ENCODE measurements at places on chromosomes 1 and 21.

DNA sequence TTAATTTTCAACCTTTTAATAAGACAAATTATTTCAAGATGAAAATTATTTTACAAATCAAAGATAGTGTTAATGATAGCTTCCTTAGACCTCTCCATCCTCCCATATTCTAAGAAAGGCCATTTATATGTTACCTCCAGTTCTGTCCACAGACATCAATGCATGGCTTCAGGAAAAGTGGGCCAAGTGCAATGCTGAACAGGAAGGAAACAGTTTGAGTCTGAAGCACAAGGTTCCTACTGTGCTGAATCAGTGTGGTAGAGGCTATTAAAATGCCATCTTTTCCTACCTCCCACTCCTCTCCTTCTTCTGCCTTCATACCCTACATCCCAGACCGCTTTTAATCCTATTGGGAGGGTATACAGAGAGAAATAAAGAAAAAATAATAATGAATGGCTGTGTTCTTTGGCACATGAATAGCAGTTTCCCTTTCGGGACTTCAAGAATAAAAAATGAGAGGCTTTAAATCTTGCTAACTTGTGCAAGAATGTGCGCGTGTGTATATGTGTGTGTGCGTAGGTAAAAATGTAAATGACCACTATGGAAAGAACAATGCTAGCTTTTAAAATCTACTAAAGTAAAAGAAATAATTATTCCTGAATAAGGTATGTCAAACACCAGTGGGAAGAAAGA, 62.6 kb upstream of the C1orf105 start:
- DNase-seq = no peak

DNA sequence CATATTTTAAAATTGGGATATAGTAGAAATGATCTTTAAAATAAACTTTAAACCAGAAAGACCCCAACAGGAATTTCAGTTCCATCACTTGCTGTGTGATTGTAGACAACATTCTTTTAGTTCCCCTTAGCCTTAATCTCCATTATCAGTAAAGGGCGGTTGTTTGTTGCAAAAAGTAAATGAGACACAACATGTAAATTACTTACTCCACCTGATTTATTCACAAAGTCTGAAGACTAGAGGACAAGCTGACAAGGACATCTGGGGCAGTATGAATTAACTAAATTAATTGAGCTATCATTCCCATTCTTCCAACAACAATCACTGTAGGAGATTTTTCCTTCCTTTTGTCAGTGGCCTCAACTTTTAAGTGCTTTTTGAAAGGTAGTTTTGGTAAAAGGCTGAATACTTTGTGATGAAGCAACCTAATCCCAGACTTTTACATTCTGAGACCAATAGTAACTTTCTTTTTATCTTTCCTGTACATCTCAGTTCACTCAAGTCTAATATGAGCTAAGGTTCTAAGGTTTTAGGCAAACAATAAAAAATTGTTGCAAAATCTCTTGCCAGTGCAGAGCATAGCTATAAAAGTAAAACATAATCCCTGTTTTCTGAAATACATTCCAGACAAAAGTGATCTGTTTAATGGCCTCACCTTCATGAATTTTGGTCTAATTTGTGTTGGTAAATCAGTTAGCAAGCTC, 6.2 kb downstream of the SLC19A2 start:
- no peak for DNase-seq

- no peak for DNase-seq
These were observed 36.4 kb downstream of the ETS2 start for GRCh38 chr21:38842079-38842478.

DNA sequence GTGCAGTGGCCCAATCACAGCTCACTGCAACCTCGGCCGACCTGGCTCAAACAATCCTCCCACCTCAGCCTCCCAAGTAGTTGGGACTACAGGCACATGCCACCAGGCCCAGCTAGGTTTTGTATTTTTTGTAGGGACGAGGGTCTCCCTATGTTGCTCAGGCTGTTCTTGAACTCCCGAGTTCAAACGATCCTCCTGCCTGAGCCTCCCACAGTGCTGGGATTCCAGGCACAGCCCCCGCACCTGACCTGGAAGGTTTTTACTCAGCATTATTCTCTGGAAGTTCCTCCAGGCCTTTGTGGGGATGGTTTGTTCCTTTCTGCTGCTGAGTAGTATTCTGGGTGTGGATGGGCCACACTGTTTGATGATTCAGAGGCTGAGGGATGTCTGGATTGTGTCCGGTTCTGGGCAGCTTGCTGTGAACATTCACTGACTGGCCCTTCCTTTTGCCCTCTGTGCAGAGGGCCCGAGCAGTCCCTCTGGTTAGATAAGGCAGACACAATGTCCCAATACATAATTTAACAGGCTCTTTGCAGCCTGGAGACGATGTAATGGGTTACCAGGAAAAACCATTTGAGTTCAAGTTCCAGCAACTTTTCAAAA, 6.0 kb upstream of the TRAPPC10 start:
- DNase-seq = no peak

DNA sequence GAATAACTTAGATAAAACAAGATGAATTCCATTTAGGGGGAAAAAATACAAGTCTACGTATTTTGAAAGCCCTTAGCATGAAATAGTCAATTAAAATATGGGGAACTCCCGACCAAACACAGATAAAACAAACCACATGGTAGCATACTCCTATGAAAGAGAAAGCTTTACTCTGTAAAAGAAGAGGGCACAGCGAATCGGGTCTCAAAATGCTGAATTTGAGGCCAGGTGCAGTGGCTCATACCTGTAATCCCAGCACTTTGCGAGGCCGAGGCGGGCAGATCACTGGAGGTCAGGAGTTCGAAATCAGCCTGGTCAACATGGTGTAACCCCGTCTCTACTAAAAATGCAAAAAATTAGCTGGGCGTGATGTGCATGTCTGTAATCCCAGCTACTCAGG, 116.9 kb upstream of the TIAM1 start:
- DNase-seq = no peak

- no peak for DNase-seq
These were observed 3.3 kb upstream of the DENND2D start for GRCh38 chr1:111203681-111204200.

DNA sequence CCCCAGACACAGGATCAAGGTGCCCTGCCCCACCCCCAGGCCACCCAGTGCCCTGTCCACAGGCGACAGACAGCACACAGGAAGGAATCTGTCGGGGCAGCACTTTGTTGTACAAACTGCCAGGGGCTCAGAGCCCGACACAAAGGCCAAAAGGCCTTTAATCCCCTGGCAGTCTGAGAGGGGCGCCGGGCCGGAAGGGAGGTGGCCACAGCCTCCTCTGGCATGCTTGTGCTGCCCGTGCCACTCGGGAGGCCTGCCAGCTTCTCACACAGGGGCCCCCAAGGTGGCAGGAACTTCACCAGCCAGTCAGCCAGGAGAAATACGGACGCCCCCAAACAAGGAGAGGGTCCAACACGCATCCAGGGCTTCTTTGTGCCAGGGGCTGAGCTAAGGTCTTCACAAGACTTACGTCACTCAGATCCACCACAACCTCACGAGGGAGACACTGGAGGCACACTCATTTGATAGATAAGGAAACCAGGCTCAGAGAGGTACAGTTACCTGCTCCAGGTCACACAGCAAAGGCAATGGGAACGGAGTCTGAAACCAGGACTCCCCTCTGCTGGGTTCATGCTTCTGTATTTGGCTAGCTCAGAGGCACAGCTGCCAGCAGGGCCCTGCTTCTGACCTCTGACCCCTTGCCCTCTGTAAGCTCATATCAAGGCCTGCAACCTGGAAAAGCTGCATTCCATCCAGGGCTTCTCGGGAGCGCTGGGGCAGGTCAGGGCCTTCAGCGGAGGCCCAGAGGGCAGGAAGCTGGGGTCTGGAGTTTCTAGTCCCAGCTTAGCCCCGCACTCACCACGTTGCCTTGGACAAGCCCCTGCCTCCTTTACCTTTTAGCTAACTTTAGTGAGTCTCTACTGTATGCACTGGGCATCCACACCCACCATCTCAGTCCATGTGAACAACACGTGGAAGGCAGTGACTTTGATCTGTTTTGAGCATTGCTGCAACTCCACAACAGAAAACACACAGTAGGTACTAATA, 34.8 kb downstream of the HSPG2 start:
- DNase-seq = no peak

GRCh38 chr1:190478149-190479049, 735 bp upstream of the BRINP3 start:
- DNase-seq = no peak

GRCh38 chr1:204241050-204241449, 27.3 kb upstream of the GOLT1A start:
- no peak for DNase-seq

DNA sequence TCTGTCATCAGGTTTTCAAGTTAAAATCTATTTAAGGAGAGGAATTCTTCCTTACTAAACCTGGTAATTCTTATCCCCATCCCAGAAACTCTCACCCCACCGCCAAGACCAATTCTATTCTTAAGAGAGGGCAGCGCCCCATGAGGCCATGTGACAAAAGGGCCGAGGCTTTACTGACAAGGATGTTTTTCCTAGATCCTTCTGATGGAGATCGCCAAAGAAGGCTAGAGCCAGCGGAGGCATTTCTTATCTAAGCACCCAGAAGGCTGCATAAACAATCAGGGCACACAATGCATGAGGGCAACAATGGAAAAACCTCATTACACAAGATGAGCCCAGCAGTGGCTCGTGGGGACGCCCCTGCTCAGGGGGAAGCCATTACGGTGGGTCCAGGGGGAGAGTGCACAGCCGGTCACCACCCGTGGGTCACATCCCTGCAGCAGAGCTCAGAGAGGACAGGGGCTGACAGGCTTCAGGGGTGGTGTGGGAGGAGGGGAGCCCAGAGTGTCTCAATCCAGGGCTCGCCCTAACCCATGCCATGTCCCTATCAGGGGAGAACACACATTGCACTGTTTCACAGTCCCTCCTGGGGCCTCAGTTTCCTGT, 88.7 kb downstream of the ITPKB start:
- no peak for DNase-seq

DNA sequence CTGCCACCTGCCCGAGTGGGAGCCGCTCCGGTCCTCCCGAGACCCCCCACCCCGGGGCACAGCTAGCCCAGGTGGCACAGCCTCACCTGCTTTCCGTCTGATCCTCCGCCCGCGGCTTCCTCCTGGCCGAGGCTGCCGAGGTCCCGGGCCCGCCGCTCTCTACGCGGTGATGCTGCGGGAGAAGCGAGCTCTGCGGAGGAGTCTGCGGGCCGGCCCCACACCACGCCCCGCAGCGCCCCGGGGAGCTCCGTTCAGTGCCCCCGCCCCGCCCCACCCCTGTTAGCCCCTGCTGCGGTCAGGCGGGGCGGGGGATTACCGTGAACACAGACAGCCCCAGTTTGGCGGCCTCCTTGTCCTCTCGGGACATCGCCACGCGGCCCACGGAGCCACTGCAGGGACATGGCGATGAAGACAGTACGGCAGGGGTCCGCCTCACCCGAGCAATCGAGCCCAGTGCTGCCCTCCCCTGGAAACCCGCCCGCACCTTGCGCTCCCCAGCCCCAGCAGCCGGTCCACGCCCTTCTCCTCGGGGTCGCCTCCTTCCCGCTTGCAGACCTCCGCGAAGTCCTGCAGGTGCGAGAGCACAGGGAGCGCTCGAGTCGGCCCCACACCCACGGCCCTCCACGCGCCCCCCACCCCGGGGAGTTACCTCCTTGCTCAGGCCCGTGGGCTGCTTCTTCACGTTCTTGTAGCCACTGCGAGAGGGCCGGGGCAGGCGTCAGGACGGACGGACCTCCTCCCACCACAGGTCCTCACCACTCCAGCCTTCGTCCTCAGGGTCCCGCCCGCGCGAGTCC, 933 bp downstream of the C1orf35 start:
- no peak for DNase-seq

- no peak for DNase-seq
These were observed 2.0 kb upstream of the LIN28A start for GRCh38 chr1:26408604-26409003.

DNA sequence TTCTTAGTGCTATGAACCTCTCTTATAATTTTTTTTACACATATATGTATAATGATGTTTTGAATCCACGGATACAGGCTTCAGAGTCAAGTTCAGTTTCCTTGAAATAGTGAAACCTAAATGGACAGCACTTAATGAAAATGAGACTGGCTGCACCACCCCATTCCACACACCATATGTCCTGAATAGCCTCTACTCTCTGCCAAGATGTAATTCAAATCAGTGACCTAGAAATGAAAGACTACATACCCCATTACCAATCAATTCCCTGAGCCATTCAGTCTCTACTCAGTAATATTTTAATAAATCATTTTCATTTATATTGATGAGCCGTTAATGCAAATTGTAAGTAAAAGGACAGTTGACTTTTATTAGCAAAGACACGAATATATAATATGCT, 614.9 kb upstream of the TMPRSS15 start:
- no peak for DNase-seq

DNA sequence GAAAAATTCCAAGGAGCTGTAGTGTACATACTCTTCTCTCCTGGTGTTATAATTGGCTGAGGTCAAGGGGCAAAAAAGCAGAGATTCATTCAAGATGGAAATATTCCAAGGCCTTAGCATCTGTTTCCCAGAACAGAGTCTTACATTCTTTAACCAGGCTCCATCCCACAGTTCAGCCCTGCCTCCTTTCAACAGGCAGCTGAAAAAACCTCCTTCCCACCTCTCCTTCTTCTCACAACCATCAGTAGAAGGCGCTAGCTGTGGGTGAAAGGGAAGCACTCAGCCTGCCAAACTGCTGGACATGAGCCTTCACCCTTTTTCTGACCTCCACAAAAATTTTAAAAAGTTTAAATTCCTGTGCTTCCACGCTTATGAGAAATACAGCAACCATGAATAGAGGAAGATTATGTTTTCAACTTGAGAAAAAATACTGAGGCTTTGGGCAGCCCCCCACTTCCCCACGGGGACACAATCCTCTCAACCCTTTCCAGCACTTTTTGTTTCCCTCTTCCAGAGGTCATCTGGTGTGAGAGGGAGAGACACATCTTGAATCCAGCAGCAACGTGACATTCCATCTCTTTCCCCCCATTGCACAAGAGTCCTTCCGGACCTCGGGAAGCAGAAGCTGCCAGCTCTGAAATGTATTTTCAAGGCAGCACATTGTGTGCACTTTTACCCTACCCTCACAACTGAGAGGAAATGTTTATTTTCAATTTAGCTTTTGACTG, 43.2 kb upstream of the FMO2 start:
- no peak for DNase-seq

GRCh38 chr1:157301477-157302198, 163.4 kb upstream of the ETV3 start:
- no peak for DNase-seq

GRCh38 chr1:67766141-67766978, 66.9 kb downstream of the GNG12 start:
- DNase-seq = no peak

DNA sequence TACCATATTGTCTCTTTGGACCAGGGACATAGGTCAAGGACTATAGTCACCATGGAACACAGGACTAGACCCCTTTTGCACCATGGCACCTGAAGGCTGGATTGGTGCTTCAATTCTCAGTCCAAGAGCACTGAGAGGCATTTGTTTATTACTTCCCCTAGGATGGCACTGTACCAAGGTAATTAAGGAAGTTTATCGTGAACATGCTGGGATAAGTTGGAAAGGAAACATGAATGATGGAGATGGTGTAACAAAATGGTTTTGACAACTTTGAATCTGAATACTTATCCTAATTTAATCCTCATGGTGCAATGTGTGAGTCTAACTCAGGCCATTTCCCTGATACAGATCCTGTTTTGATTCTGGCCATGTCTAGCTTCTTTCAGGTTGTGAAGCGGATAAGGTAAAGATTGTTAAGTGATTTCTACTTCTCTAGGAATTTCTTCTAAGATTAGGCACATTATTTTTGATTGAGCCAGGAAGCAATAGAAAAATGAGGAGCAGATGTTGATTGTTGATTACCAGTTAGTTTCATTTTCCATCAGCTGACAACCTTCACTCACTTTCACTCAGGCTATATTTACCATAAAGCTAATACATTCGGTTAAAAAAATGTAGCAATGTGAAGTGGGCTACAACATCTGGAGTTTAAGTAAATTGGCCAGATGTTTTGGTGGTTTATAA, 37.3 kb upstream of the SIPA1L2 start:
- DNase-seq = no peak
